Stimulated activated CD4-positive, alpha-beta T cell treated with anti-CD3 and anti-CD28 coated beads, TNF-alpha, amount 100 ng/mL, for 1 hour (primary cell): ENCODE measurements at places on chromosomes 2 and 18.

GRCh38 chr2:19362094-19362754 lies 3.8 kb upstream of the OSR1 start:
- no peak for DNase-seq

DNA sequence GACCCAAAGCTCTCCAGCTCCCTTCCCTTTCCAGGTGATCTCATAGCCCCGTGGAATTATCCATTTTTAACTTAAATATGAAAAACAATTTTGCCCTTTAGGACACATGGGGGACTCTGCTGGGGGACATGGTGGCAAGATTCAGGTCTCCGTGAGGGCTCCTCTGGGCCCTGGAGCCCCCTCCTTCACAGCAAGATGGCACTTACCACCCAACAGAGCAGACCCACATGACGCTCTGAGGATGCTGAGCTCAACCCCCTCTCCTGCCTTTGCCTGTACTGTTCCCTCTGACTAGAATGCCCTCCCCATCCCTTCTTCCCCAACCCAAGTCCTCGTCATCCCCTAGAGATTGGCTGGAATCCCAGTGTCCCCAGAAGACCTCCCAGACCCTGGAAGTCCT lies 17.2 kb downstream of the TEX51 start:
- no peak for DNase-seq

DNA sequence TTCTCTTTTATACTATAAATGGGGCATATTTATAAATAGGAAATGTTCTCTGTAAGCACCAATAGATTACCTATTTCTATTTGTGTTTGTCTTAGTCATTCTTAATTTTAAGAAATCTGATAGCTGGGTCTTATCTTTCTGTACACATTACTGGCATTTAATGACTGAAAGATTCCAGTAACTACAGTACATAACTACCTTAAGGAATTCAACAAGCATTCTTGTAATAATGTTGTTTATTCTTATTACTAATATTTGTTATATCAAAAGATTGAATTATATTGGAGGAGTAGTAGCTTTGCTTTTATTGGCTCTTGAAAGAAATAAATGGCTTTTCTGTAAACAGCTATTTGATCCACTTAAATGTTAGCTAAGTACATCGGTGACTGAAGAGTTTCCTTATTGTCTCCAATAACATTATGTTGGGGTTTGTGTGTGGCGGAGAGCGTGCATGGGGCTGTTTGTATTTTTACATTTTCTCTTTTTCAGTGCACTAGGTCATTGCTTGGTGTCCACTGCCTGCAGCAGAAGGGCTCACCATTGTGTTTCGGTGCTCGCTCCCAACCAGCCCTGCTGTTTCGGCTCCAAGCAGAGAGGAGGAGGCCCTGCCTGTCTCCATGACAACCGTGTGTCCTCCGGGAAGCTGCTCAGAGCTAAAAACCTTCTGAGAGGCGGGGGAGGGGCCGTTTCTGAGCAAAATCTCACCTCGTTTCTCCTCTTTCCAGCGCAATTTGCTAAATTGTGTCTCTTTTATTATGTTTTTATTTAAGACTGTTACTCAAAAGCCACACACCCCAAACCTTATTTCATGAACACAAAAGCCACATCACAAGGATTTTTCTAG lies 112.5 kb upstream of the SLC38A11 start:
- DNase-seq: no peak

DNA sequence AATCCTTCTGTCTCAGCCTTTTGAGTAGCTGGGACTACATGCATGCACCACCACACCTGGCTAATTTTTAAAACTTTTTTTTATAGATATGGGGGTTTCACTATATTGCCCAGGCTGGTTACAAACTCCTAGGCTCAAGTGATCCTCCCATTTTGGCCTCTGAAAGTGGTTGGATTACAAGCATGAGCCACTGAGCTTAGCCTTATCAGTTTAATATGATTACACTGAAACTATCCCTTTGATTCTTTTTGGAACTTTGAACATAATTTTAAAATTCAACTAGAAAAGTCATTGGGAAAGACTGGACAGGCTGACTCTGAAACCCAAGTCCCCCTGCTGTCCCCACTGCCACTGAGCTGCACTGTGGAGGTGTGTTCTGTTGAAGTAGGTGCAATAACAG lies 114.8 kb downstream of the ARL4C start:
- no peak for DNase-seq

DNA sequence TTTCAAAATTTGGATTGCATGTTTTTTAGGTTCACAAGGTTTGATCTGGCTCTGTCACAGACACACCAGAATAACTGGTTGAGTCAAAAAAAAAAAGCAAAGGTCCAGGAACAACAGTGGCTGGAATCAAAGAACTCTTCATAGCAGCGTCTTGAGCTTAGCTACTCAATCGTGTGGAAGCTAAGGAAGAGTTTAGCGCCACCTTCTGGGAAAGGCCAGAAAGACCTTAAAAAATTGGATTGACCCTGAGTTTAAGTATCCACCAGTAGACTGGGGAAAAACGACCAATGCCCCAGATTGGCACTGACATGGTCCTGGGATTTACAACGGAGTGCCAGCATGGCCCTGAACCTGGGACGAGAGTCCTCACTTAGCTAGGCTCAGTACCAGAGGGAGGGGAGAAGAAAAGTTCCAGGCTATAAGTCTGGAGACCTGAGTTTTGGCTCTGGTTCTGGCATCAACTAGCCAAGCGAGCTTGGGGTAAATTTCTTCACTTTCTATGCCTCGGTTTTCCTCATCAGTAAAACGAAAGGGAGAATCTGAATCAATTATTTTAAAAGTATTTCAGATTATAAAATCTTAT lies 71.1 kb upstream of the TFCP2L1 start:
- DNase-seq: no peak

DNA sequence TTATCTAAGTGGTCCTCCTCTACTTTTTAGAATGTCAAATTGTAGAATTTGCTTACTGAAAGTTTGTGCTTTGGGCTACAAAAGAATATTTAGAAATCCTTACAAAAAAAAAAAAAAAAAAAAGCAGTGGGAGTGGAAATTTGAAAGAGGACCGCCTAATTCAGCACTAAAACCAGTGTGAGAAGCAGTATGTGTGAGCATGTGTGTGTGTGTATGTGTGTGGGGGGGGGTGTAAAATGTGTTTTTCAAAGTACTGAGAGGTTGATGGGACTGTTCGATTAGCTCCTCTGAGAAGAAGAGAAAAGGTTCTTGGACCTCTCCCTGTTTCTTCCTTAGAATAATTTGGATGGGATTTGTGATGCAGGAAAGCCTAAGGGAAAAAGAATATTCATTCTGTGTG lies at the start of gene VIT:
VIT (plus strand) TSS at position 175 of the 400 bp plus-strand sequence. CDS start 19,664 bp downstream, outside the sequence.
- no peak for DNase-seq

- DNase-seq: no peak
Observed at GRCh38 chr2:58633613-58634365, 392.7 kb upstream of the FANCL start.

DNA sequence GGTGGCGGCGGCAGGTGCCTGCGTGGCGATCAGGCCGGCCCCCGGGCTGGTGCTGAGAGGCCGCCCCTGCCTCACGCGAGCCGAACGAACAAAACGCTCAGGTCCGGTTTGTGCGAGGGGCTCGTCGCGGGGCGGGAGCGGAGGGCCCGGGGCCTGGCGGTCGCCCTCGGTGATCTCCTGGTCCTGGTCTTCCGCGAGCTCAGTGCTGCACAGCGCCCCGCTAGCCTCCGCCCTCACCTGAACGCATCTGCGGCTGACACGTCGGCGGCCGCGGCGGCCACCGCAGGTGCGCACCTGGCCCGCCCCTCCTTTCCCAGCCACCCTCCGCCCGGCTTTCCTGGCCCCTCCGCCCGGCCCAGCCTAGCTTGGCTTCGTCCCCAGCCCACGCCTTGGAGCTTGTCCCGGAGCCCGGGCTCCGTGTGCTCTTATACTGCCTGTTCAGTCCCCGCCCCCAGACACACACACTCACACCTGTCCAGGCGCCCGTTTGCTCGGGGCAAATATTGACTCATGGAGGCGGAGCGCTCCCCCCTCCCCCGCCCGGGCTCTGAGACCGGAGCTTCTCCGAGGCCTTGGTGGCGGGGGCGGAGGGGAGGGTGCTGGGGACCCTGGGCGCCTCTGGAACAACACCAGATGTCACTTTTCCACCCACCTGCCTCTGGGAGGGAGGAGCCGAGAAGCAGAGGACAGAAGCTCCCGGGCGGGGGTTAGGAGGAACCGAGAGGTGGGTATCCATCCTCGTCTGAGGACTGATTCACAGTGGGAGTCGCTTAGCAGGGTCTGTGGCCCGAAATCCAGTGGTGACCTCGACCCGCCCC lies 8.6 kb upstream of the CRYBA2 start:
- no peak for DNase-seq

DNA sequence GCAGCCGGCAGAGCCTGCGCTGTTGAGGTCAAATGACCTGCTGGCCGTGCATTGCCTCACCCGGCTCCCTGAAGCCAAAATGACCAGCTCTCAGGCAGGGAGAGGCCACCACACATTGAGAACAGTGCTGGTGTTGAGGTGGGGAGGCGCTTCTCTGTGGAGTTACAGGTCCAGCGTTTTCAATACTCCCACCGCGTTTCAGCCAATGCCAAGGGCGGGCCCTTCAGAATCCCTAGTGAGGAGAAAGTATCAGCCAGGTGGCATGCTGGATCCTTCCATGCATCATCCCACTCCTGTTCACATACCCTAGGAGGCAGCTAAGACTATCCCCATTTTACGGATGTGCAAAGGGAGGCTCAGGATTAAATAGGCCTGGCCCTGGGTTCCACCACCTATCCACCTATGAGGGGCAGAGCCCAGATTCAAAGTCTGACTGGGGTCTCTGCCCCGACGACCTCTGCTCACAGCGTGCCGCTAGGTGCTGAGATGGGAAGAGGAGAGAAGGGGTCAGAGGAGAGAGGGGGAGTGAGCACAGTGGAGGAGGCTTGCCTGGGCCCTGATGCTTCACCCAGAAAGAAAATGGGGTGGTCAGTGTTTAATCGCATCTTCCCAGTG lies 137.6 kb upstream of the ID2 start:
- no peak for DNase-seq

- DNase-seq: no peak
Observed at GRCh38 chr2:15560140-15560987, 770 bp downstream of the NBAS start.

- DNase-seq: no peak
Observed at GRCh38 chr2:241002275-241003046, 4.0 kb downstream of the SNED1 start.

DNA sequence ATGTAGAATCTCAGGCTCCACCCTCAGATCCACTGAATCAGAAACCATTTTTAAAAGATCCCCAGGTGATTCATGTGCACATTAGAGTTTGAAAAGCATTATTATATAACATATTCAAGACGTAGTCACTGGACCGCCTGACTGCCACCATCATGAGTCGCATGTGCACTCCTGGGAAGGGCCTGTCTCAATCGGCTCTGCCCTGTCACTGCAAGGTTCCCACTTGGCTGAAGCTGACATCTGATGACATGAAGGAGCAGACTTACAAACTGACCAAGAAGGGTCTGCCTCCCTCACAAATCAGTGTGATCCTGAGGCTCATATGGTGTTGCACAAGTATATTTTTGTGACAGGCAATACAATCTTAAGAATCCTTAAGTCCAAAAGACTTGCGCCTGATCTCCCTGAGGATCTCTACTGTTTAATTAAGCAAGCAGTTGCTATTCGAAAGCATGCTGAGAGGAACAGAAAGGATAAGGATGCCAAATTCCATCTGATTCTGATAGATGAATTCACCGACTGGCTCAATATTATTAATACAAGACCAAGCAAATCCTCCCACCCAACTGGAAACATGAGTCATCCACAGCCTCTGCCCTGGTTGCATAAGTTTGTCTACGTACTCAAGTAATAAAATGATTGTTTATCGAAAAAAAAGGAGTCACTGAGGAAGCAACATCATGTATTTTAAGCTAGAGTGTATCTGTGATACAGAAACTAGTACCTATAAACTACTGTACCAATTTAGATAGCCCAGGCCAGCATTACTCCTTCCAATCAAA lies 26.2 kb downstream of the ATAD2B start:
- DNase-seq: no peak

DNA sequence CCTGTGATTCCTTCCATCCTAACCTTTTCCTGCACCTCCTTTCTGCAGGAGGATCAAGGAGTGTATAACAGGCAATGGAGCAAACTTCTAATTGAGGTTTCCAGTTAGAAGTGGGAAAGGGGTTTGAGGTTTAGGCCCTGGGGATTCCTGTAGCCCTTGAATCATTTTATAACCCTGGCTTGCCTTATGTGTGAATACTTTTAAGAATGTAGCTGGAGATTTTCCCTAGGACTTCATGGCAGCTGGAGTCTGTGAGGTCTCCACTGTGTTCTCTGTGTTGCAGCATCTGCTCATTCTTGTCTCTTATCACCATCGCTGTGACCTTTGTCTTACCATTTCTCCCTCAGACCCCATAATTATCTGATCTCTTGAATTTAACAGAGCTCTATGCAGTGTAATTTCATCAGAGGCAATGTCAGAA lies 370.2 kb upstream of the SLC14A2 start:
- no peak for DNase-seq

DNA sequence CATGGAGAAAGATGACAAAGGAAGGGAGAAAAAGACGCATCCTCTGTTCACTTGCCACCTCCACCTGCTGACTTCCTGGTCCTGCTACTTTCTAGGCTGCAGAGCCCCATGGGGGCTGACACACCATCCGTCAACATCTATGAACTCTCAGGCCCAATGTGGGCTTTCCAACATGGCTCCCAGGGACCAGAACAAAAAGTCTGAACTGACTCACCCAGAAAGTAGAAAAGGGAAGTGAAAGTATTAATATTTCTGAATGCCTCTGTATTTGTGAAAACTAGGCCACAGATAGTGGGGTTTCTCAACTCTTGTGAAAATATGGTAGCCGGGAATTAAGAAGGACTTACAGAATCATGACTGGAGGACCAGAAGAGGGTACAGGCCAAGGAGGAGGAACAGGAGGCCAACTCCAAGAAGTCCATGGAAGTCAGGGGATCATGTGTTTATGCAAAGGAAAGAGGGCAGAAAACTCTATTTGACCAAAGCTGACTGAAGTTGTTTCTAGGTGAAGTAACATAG lies 123.1 kb upstream of the CAB39 start:
- no peak for DNase-seq

GRCh38 chr2:204550751-204551511 lies 5.7 kb downstream of the PARD3B start:
- DNase-seq: no peak

DNA sequence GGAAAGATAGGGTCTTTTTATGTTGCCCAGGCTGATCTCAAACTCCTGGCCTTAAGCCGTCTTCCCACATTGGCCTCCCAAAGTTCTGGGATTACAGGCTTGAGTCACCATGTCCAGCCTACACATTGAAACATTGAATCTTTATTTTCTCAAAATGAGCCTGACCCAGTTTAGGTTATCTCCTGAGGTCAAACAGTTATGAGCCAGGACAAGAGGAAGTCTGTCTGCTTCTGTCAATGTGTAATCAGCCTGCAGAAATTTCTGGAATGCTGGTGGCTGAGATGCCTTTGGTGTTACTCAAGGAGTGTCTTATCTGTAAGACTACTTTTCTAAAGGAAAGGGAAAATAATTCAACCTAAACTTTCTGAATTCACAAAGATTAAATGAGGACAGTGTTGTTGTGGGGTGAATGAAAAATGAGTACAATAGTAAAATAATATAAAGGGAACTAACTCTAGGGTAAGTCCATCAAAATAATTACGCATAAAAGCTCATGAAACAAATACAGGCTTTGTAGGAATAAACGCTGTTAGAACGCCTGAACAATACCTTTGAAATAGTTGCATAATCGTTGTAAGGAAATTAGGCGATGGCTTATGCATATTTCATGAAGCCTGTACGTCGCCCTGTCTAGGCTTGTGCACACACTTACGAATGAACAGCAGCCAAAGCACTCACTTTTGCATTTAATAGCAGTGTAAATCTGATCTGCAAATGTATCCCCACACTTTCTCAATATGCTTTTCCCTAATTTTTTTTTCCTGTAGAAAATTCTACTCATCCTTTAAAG lies 260.8 kb downstream of the RDH14 start:
- no peak for DNase-seq
